ENCODE measurements at places on chromosomes 3 and 15.

GRCh38 chr15:73986055-73986775 is 5.9 kb downstream of the STOML1 start:
- DNase-seq, result no peak

DNA sequence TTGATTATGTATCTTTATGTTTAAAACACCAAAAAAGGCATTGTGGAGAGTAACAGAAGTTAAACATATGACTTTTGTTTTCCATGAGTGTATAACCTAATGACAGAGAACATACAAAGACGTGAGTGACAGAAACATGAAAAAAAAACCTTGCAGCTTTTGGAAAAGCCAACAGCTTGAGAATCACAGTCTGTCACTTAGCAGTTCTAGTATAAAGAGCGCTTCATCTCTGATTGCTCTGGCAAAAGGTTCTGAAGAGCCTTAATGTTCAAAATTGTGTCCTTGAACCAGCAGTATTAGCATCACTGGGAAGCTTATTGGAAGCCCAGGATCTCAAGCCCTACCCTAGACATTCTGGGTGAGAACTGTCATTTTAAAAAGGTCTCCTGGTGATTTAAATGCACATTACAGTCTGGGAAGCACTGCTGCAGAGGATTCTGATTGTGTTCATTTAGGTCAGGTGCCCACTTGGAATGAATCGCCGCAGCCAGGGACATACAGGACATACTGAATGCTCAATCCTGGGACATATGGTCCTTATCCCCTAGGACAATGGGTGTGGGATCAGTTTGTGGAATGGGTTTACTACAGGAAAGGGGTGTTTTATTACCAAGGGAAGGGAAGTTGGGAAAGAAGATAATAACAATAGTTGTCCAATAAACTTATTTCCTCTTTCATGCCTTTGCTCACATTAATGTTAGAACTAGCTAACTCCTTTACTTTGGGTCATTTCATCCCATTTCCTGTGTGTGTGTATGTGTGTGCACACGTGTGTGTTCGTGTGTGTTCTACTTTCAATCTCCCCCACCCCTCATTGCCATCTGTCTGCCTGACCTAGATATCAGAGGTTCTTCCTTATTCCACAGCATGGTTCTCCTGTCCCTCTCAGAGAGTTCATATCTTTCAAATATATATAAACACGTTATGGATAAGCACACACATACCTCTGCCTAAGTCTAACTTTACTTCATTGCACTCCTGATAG is 55.0 kb downstream of the LRRC49 start:
- no peak for DNase-seq

GRCh38 chr3:57876632-57877031 is 120.5 kb downstream of the SLMAP start:
- no peak for DNase-seq

DNA sequence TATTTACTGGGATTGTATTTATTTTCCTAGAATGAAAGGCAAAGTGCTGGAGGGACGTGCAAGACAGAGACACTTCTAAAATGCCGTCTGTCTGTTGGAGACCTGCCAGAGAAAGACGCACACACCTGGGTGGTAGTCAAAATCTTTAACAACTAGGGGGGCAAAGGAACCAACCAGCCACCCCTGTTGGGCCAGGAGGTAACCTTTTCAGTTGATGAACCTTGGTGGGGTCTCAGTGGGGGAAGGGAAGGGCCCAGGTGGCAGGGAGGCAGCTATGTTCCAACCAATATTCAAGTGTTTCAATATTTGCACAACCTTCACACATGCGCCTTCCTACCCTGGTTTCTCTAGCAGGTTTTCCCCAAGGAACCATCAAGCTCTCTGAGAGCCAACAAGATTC is 99.0 kb downstream of the MEGF11 start:
- no peak for DNase-seq

DNA sequence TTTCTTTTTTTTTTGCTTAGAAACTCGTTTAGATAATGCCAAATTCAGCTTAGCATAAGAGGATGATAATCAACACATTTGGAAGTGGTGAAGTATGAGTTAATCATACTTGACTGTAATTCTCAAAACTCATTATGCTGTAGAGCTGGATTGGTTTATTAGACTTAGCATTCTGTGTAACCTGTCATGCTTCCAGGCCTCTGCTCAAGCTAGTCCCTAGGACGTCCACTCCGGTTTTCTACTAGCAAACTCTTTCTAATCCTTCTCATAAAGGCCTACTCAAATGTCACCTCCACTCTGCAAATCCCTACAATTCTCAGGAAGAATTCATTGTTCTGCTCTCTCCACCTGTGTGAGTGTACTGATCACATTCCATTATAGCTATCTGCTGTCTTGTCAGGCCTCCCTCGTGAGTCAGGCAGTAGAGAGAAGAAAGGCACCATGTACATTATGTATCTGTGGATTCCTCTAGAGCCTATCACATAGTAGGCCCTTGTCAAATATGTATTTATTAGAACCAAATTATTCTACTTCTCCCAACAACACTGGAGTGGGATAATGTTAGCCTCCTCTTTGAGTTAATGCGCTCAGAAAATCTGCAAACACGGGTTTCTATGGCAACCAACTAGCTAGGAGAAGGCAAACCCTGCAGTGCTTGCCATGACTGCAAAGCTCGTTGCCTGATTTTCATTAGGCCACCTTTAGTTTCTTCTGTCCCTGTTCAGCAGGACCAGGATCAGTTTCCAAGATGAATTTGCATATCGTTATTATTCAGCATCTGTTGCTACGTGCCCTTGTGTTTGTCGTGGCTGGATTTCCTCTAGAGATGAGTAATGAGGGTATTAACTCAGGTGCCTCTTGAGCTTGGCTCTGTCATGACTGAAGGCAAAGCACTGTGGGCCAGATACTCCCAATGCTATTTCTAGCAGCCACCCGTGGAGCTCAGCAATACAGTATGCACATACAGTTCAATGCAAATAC is 30.7 kb downstream of the ATP13A5 start:
- no peak for DNase-seq

GRCh38 chr3:145017959-145018358 is 1046.3 kb downstream of the DIPK2A start:
- peak; percentile 49 for DNase-seq

GRCh38 chr3:175445741-175446140 is 586.6 kb downstream of the NAALADL2 start:
- DNase-seq, result no peak

GRCh38 chr3:155744626-155745324 is at the start of gene PLCH1:
TSS of gene PLCH1 (minus strand) at chr3:155745071. CDS start at chr3:155704224, 40,847 bp downstream.
- peak; percentile 59 for DNase-seq

All from astrocyte (in vitro differentiated cells and primary cell).